Stimulated activated CD4-positive, alpha-beta T cell treated with anti-CD3 and anti-CD28 coated beads, Interleukin-12 subunit alpha, Interleukin-12 subunit beta, amount 100 ng/mL, for 48 hours (primary cell): ENCODE measurements at places on chromosomes 1 and 21.

DNA sequence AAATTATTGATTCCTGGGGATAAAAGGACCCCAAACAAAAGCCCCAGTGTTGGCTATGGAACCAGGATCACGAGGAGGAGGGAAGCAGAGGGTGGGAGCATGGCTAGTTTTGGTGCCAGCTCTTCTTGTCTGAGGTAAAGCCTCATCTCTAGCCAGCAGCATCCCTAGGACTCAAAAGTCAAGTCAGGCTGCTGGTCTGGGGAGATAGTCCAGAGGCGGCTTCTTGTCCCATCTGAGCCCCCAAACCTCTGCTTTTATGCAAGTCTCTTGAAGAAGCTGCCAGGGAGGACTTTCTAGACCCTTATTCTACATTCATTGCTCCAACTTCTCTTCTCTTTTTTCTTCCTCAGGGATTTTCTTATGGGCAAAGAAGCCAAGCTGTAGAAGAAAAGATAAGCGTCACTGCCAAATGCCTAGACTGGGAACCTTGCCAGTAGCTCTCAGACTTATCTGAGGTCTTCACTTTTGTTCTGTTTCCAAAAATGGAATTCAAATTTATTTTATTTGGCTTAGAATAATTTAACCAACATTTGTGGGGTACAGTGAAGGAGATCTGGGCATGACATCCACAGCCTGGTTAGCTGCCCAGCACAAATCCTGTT lies 6.9 kb upstream of the ANKRD35 start:
- no peak for DNase-seq

DNA sequence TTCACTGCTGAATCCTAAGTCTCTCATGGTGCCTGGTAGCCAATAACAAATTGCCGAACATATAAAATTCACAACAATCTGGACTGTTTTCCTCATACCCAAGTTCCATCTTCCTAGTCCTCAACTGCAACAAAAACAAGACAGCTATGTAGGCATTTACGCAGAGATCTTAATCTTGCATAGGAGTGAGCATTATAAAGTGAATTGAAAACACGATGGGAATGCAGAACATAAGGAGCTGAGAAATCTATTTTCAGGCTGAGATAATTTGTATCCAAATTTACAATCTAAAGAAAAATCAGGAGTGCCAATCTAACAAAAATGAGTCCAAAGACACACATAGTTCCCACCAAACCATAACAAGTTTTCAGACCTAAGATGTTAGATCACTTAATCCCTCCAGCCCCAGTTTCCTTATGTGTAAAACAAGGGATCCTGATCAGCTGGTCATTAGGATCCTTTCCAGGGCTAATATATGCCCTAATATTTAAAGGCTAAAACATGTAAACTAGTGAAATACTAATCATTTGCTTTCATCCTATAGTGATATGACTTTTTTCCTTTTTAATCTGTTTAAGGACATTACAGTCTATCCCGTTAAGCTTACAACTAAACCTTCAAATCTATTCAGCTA lies 1.9 kb downstream of the SLC16A1 start:
- no peak for DNase-seq

DNA sequence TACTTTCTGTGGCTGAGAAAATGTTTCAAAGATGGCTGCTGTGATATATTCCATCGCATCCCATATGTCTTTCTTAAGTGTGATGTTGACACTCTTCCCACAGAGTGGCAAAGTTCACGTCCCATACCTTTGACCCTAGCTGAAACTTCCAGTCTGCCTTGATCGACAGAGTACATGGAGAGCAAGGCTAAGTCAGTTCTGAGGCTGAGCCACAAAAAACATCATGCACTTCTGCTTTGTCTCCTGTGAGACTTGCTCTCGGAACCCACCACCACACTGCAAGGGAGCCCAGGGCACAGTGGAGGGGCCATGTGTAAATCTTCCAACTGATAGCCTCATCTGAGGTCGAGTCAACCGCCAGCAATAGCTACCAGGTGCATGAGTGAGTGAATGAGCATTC lies 431.9 kb upstream of the RUNX1 start:
- no peak for DNase-seq

- no peak for DNase-seq
Observed at GRCh38 chr1:162916407-162916806, 55.4 kb upstream of the CCDC190 start.

GRCh38 chr21:37615962-37616361 lies 249.4 kb downstream of the DYRK1A start:
- DNase-seq = no peak

- no peak for DNase-seq
Observed at GRCh38 chr1:53594391-53595180, 135.4 kb downstream of the DMRTB1 start.

DNA sequence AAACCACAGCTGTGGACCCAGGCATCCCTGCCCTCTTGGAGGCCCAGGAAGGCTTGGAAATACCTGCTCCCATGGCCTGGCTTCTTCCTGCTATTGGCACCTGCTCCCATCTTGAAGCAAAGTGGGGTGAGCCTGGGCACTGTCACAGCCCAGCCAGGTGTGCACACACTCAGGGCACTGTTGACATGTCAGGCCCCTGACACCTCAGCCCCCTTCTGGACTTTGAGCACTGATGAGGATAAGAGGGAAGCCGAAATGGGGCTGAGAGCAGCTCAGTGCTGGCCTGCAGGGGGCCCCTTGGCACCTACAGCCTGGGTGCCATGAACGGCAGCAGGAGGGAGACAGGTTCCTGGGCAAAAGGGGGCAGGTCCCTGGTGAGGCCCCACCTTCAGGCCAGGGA lies 55.9 kb downstream of the DAB1 start:
- no peak for DNase-seq

- no peak for DNase-seq
Observed at GRCh38 chr1:39979654-39980053, 24.7 kb downstream of the MFSD2A start.

DNA sequence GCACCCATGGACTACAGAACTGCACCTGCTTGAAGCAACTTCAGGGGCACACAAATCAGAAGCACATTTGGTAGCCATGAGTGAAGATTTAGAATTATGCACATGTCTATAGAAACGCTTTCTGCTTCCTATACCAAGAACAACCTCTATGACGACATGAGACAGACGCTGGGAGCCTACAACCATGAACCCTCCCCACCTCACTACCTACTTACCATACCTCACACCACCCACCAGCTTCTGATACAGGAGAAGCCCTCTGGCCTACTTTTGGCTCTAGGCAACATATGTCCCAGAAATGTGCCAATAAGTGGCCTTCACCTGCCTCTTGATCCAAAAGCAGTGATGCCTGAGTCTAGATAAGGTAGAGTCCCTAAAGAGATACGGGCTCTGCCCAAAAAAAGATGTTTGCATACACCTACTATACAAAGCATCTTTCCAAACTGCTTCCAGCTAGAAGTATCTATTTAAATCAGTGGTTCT lies 58.5 kb downstream of the SLC45A1 start:
- no peak for DNase-seq
